ENCODE measurements at places on chromosomes 7 and 10.

GRCh38 chr7:120955577-120956149 is 5.1 kb downstream of the ING3 start:
- DNase-seq: no peak

- DNase-seq: no peak
Observed at GRCh38 chr10:112775892-112776674, 174.0 kb upstream of the TCF7L2 start.

GRCh38 chr10:85580585-85580984 is 786.0 kb downstream of the GRID1 start:
- DNase-seq: no peak

GRCh38 chr10:86964061-86964846 is 4.0 kb upstream of the ADIRF start:
- no peak for DNase-seq

- DNase-seq: peak; percentile 77
Observed at GRCh38 chr10:11863353-11864109, 40.4 kb downstream of the PROSER2 start.

- no peak for DNase-seq
Observed at GRCh38 chr10:26843736-26844135, 17.0 kb downstream of the ABI1 start.

- no peak for DNase-seq
Observed at GRCh38 chr7:128938544-128939074, 882 bp downstream of the IRF5 start.

DNA sequence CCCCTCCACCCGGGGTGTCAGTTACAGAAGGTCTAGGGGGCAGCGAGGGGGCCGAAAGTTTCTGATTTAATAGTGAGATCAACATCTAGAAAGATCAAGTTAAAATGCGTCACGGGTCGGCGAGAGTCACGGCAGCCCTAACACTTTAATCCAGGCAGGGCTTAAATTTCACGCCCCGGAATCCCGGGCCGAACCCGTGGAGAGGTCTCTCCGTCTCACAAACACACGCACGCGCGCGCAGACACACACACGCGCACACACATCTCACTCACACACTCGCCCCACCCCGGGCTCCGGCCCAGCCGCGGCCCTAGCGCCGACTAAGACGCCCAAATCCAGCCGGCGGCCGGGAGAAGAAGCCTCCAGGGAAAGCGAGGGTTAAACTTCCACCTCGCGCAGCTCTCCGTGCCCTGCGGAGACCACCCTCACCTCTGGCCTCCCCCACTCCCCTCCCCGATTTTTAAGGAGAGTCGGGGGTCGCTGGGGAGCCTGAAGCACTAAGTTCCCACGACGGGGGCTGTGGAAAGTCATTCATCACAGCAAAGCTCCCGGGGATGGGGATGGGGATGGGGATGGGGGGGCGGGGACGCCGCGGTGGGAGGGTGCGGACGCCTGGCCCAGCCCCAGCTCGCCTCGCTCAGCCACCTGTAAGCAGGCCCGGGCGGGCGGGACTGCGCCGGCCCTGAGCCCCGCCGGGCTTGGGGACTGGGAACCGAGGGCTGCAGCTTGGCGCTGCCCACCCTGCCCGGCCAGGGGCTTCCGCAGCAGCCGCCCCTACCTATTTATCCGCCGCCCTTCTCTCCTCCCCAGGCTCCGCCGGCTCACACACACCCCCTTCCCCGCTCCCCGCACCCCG is 1.6 kb downstream of the PDGFA start:
- DNase-seq: no peak

- no peak for DNase-seq
Observed at GRCh38 chr7:135774284-135774683, 25.7 kb upstream of the FAM180A start.

DNA sequence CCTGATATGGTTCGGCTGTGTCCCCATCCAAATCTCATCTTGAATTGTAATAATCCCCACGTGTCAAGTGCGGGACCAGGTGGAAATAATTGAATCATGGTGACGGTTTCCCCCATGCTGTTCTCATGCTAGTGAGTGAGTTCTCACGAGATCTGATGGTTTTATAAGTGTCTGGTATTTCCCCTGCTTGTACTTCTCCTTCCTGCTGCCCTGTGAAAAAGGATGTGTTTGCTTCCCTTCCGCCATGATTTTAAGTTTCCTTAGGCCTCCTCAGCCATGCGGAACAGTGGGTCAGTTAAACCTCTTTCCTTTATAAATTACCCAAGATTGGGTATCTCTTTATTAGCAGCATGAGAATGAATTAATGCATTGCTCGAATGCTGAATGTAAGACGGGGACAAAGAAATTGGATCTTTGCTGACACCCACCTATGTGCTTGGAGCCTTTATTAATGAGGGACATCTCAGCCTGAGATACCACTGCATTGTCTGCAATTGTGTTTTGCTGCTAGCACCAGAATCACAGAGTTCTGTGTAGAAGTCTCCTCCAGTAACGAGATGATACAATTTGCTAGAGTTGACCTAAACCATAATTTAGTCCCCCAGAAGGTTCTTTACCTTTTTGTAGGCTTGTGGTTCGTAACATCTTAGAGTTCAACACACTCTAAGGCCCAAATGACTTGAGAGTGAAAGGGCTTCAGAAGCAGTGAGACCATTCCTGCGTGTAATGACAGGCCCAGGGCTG is 28.6 kb downstream of the SLC35B4 start:
- no peak for DNase-seq

DNA sequence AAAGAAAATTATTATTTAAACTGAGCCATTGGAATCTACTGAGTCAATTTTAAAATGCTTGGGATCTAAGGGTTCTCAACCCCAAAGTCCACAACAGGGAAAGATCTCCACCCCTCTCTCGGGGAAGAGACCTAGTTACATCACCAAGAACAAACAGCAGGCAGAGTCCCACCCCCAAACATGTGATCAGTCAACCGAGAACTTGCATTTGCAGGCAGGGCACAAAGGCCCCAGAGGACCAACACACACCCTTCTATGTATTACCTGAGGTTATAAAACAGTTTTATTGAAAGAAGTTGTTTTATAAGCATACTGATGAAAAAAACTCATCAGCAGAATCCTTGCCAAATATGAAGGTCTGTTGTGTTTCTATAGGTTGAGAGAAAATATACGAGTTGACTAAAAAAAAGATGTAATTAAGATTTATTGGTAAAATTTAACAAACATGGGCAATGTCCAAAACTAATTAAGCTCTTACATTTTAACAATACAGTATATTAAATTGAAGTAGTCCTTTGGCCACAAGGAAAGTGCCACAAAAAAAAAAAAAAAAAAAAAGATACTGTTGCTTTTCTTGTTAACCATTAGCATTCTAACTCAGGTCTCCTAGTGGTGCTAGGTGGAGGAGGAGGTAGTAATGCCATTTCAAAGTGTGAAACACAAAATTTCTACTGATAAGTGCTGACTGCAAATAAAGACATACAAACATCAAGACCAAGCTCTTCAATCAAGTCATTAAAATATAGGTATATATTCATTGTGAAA is 975 bp upstream of the USP54 start:
- DNase-seq: no peak

GRCh38 chr10:122632576-122632975 is 67.1 kb downstream of the C10orf120 start:
- no peak for DNase-seq

- peak; percentile 70 for DNase-seq
Observed at GRCh38 chr10:89206402-89207180, 526 bp downstream of the CH25H start.

DNA sequence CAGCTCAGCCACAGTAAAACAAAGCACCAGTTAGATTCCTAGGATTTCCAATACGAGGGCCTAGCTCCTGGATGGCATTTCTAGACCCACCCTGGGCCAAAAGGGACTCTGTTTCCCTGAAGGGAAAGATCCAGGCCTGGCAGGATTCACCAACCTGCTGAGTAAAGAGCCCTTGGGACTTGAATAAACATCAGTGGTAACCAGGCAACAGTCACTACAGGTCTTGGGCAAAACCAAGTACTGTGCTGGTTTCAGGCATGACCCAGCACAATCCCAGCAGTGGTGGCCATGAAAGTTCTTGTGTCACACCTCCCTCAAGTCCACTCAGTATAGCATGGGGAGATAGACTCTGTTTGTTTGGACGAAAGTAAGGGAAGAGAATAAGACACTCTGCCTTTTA is 31.0 kb upstream of the STARD3NL start:
- DNase-seq: no peak

GRCh38 chr7:23956772-23957576 is 247.0 kb downstream of the STK31 start:
- DNase-seq: no peak
